ENCODE measurements at places on chromosomes 13 and 19.

DNA sequence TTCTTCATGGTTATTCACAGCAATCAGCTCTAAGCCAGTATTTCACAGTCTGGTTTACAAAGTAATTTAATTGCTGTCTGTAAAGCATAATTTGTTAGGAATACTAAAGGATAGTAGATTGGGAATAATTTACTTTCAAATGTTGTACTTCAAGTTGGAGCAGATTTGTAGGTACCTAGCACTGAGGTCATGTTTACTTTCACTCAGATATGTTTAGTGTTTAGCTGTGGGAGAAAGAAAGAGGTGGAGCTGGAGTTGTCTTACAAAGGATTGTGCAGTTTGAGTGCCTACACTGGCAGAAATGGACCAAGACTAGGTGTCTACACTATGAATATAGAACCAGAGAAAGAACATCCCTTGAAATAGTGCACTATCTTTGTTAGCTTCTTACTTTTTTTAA, 464.6 kb downstream of the PCDH9 start:
- no peak for DNase-seq

GRCh38 chr13:106565127-106565775, 2.7 kb downstream of the ARGLU1 start:
- DNase-seq: no peak

GRCh38 chr13:44719857-44720671, 143.9 kb upstream of the TSC22D1 start:
- no peak for DNase-seq

- no peak for DNase-seq
Measured at GRCh38 chr13:112869202-112870050, 99.6 kb upstream of the MCF2L start.

GRCh38 chr13:43879755-43880181, at the start of gene LACC1:
TSS of gene LACC1 (plus strand) at chr13:43879904. CDS start at chr13:43880986, 1,082 bp downstream.
- DNase-seq: no peak

DNA sequence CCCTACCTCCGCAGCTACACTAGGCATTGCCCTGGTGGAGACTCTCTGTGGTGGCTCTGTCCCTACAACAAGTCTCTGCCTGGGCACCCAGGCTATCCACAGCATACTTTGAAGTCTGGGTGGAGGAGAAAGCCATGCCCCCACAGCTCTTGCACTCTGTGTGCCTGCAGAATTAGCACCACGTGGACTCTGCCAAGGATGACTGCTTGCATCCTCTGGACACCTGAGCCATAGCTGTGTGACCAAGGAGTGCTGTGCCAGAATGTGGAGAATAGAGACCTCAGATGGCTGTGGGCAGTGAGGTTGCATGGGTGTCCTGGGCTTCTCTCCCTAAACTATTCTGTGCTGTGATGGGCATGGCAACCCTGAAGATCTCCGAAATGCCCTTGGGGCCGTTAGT, 21.2 kb upstream of the MCF2L start:
- DNase-seq: no peak

- no peak for DNase-seq
Measured at GRCh38 chr13:38223089-38223488, 126.6 kb upstream of the UFM1 start.

DNA sequence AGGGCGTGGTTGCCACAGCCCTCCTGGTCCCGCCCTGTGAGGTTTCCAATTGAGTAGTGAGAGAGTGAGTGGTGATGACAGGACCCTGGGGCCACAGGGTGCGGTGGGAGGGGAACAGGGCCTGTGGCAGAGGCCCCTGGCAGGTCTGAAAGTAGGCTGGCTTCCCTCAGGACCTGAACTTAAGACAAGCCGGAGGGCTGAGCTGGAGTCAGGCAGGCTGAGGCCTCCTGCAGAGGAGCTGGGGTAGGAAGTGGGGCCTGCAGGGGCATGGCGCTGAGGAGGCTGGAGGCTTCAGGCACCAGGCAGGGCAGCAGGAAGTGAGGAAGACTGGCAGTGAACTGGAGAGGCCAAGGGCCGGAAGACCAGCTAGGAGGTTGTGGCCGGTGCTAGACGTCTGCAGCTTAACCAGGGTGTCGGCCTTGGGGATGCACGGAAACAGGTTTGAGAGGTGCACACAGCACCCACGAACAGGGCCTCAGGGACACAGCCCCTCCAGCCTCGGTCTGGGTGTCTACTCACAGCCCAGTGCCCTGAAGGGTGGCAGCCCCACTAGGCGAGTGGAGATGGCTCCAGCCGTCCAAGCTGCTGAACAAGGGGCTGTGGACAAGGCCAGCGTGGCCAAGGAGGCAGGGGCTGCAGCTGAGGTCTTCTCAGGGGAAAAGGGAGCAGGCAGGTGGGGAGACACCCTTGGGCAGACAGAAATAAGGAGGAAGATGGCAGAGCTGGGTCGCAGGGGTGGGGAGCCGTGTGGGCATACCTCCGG, 17.8 kb downstream of the POP4 start:
- peak; percentile 9 for DNase-seq

GRCh38 chr19:511101-511851, 4.0 kb downstream of the TPGS1 start:
- peak; percentile 83 for DNase-seq

DNA sequence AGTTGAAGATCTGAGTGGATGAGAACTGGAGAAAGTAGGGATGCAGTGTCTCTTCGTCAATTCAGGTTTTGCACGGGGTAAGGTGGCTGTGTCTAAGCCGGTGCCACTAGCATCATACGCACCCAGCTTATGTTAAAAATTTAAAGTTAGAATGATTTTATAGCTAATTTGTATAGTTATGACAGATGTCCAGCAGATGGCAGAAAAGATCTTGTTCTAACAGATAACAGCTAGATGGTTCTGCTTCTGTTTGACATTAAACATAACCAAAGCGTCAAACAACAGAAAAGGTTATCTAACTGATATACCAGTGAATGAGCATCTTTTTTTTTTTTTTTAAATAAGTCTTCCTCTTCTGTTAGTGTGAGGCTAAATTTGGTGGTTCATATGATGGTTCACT, 18.8 kb upstream of the EDDM13 start:
- no peak for DNase-seq

- DNase-seq: no peak
Measured at GRCh38 chr19:31718898-31719297, 369.7 kb upstream of the TSHZ3 start.

DNA sequence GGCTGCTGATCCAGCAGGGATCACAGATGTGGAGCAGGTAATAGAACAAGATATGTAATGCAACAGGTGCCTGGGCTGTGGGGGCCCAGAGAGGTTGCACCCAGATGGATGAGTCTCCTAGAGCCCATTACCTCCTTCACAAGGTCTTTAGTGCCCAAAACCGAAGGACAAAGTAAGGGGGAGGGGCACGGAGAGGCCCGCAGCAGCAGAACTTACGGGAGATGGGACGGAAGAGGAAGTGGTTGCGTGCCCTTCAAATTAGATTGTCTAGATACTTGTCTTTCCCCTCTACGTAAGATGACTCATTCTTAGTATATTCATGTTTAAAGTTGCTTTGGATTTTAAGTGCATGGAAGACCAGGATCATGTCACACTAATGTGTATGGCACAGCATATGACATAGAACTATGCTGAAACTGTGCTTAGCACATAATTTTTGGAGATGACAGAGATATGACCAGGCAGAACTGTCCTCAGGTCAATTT, 5.7 kb upstream of the MRPS31 start:
- DNase-seq: peak; percentile 54

DNA sequence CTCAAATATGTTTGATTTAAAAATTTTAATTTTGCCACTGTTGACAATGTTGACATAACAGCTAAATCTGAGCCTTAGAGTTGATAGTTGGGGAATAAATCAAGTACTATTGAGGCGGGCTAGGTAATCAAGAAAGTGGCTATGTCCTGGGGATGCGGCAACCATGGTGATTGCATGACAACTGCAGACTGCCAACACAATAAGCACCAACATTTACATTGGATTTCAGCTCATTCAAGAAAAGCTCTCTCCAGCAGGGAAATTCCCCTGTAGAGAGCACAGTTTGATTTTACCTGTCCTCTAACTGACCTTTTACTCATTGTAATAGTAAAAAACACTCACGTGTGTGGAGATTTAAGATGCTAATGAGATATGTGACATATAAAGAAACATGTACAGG, 63.1 kb downstream of the ZNF100 start:
- DNase-seq: no peak

- no peak for DNase-seq
Measured at GRCh38 chr13:34346626-34347025, 528.7 kb downstream of the RFC3 start.

DNA sequence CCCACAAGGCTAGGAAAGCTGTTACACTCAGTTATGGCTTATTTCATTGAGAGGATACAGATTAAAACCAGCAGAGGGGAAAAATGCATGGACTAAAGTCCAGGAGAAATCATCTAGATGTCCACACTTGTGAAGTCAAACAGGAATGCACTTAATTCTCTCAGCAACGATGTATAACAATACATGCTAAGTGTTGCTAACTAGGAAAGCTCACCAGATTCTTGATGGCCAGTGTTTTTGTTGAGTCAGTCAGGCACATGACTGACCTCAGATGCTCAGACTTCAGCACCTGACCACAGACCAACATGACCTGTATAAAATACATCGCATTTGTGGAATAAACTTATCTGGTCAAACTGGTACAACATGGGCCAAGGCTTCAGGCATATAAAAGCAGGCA, 470.2 kb upstream of the PRR20A start:
- no peak for DNase-seq

DNA sequence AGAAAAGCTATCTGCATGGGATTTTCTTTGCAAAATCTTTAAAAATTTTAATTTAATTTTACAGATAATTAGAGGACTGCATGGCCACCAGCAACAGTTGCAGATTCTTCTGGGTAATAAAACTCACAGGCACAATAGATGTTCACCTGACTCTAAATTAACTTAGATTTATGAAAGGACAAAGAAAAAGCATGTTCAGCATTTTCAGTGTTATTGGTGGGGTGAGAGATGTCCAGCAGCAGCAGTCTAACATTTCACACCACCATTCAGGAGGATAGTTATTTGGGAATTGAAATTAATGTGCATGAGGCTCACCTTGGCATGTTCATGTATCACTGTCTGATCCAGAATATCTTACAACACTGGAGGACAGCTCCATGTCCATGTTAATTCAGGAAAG, 74.0 kb downstream of the SCGB2B2 start:
- no peak for DNase-seq

- no peak for DNase-seq
Measured at GRCh38 chr13:71171740-71172139, 695.3 kb downstream of the DACH1 start.

- DNase-seq: no peak
Measured at GRCh38 chr19:16773259-16773658, 53.6 kb downstream of the NWD1 start.

DNA sequence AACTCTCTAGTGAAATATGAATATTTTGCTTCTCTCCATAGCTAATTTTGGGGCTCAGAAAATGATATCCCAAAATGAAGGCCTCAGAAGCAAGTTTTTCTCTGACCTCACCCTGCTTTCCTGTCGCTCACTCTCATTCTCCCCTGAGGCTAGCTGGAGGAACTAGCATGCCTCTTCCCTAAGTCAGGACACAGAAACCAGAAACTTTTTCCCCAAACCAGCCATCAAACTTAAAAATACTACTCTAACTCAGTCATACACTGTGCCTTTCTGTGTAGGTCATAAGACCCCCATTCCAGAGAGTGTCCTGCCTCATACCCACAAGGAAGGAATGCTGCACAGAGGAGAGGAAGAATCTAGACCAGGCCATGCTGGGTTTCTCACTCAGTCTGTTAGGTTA, 329.6 kb downstream of the PCDH20 start:
- no peak for DNase-seq

GRCh38 chr13:33367926-33368325, 82.4 kb upstream of the STARD13 start:
- DNase-seq: no peak

- DNase-seq: no peak
Measured at GRCh38 chr19:53809518-53810186, 14.5 kb downstream of the NLRP12 start.

DNA sequence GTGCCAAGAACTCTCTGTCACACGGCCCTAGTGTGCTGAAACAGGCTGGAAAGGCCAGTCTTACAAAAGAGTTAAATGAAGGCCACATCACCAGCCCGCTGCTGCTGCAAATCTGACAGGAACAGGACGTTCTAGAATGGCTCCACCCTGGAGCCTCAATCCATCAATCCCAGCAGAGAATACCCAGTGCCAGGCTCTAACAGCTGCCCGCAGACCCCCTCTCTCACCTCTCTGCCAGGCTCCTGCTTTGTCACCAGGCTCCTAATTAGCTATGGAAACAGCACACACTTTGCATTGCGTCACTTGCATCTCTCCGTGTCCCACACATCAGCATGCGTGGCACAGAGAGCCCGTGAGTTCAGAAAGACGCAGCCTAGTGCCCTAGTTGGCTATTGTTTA, 314.1 kb downstream of the FOXO1 start:
- no peak for DNase-seq

DNA sequence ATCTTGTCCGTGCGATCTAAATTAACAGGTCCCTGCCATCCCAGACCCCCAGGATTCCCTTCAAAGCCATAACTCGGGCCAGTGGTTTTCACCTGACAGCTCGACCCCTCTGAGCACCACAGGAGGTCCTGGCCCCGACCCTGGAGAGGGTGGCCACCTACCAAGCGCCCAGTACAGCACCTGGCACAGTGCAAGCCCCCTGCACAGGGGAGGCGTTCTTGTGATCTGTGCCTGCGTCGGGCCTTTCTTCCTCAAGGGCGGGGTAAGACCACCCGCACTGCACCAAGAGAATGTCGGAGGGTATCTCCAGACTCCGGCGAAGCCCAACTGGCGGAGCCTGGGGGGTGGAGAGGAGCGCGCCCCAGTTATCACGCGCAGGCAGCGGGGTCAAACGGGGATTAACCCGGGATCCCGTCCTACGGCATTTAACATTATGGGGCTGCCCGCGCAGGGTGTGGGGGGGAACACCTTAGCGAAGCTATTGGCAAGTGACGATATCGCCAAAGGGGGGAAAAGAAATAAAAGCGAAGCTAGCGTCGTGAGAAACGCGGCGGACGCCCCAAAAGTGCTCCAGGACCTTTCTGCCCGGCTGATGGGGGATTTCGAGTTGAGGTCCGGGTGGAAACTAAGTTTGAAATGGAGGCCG, 1.3 kb upstream of the HNRNPL start:
- DNase-seq: peak; percentile 30

DNA sequence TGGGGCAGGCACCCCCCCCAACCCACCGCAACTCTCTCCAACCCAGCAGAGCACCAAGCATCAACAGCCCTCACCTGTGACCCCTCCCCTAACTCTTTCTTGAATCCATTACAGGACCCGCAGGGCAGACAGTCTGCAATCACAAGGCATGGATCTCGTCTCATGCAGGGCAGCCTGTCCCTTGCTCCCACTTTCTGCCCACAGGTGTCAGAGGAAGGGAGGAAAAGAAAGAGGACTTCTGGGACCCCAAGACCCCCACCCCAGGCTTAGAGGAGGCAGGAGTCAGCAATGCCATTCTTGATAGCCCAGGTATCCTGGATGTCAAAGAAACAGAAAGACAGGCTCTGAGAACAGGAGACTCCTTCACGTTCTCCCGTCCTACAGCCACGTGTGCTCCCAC, 47.4 kb upstream of the TUBGCP3 start:
- no peak for DNase-seq
